Activated naive CD4-positive, alpha-beta T cell treated with anti-CD3 and anti-CD28 coated beads, Interleukin-2, amount 50 U/mL, for 16 hours (primary cell): ENCODE measurements at places on chromosomes 4 and X.

- DNase-seq: no peak
Observed at GRCh38 chrX:25288676-25289075, 272.9 kb upstream of the ARX start.

GRCh38 chr4:102642631-102643298, 118.0 kb downstream of the MANBA start:
- no peak for DNase-seq

DNA sequence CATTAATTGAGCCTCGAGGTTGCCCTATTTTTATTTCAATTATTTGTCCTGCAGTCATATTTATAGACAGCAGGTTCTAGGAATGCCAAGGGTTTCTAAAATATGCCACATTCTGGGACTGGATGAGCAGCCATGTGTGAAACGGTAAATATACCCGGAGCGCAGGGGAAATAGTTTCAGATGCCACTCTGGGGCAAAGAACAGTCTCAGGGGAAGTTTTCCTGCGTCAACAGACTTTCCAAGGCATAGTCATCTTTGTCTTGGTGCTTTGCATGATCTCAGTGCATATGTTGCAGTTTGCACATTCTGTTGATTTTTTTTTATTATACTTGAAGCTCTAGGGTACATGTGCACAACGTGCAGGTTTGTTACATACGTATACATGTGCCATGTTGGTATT, 71.0 kb downstream of the GPAT3 start:
- no peak for DNase-seq

DNA sequence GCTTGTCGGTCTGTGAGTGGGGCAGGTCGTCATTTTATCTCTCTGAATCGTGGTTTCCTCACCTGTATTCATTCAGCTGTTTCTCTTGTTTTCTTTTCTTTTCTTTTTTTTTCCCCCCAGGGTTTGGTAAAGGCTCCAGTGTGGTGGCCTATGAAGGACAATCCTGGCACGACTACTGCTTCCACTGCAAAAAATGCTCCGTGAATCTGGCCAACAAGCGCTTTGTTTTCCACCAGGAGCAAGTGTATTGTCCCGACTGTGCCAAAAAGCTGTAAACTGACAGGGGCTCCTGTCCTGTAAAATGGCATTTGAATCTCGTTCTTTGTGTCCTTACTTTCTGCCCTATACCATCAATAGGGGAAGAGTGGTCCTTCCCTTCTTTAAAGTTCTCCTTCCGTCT, 41.4 kb downstream of the MAP7D3 start:
- DNase-seq: no peak
